ENCODE measurements at places on chromosomes 1 and 21.

GRCh38 chr1:101107496-101108110, 82.0 kb upstream of the DPH5 start:
- DNase-seq: peak; percentile 44

GRCh38 chr1:225819346-225820192, 9.6 kb downstream of the EPHX1 start:
- no peak for DNase-seq

GRCh38 chr1:119055568-119055967, 67.4 kb upstream of the TBX15 start:
- DNase-seq: no peak

GRCh38 chr1:107365527-107366240, 224.8 kb downstream of the NTNG1 start:
- no peak for DNase-seq

DNA sequence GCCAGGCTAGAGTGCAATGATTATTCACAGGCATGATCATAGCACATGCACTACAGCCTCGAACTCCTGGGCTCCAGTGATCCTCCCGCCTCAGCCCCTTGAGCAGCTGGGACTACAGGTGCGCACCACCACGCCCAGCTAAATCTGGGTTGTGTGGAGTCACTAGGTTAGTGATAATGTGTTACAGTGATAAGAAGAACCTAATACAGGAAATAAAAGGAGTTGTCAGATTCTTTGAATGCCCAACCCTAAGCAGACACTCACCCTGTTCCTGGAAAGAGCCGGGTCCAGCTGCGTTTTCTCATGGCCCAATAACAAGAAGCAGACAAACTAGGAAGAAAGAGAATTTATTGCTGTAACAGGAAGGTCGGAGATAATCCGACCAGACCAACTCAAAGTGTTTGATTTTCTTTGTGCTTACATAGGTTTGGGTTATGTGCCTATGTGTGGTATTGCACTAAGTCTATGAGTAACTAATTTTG, 8.8 kb downstream of the IFNGR2 start:
- peak; percentile 33 for DNase-seq

- DNase-seq: peak; percentile 8
These were observed 14.0 kb downstream of the GPA33 start for GRCh38 chr1:167076136-167076710.

- DNase-seq: no peak
These were observed 126.1 kb downstream of the CACHD1 start for GRCh38 chr1:64595871-64596515.

- no peak for DNase-seq
These were observed 92.2 kb upstream of the KCTD3 start for GRCh38 chr1:215474940-215475339.

DNA sequence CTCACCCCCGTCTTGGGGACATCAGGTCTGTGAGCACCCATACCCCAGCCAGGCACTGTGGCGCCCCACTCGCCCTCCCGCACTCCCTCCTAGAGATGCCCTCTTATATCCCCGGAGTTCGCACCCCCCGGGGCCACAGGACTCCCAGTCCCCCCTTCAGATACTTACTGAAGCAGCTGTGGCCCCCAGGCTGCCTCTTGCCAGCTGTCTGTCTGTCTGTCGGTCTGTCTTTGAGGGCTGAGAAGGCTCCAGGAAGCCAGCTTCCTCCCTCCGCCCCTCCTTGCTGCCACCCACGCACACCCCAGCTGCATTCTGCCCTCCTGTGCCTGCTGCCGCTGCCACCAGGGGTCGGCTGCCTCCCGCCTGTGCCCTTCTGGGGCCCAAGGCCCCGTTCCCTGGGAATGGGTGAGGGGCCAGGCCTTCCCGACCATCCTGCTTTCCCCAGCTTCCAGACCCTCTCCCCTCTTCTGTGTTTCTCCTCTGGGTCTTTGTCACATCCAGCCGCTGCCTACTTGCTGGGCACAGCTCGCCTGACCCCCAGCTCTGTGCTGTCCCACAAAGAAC, at the start of gene PTPN7:
PTPN7 (minus strand) TSS at position 226 of the 564 bp plus-strand sequence. CDS start 1,200 bp downstream, outside the sequence.
- peak; percentile 76 for DNase-seq

DNA sequence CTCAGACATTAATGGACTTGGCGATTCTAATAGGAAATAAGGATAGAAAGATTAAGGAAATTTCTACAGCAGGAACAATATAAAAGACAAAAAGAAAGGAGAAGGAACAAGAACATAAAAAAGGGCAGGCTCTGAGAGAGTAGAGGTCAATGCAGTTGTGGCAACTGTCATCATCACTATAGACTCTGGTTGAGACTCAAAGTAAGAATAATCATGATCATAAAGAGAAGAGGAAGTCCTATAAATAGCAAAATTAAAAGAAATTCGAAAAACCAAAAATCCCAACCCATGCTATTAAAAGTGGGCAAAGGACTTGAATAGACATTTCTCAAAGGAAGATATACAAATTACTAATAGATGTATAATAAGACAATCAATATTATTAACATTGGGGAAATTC, 14.4 kb upstream of the XCL1 start:
- no peak for DNase-seq

Data from CD4-positive, alpha-beta T cell treated with Interleukin-2 at 100 ng/mL for 4 hours (primary cell).